ENCODE measurements at places on chromosomes 3 and 15. TPM values are rescaled to one million over a fixed set of nuclear protein-coding genes. Genes with fewer than 3 reads are reported as not detected.

ADAMTSL3 gene
- total RNA-seq, result 9.7 TPM

REC114 gene
- not detected for total RNA-seq

CD96 gene
- 45.9 TPM for total RNA-seq

- no peak for DNase-seq
These were observed 68.6 kb upstream of the ONECUT1 start for GRCh38 chr15:52858782-52859176.

- no peak for DNase-seq
These were observed 715.6 kb downstream of the ROBO1 start for GRCh38 chr3:79052054-79052681.

DNA sequence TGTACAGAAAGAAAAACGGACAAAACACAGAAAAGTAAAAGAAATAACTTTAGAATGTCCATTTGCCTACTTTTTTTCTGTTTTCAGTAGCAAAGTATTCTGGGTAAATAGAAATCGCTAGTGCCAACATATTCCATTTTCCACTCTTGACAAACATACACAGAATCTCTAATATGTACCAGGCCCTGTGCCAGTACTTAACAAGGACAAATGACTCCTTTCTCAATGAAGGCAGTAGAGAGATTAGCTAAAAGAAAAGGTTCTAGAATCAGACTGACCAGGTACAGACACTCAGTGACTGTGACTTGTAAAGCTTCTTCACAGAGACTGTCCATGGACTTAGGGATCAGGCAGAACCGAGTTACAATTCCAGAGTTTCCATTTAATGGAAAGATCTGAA, 165.8 kb upstream of the STAC start:
- DNase-seq, result no peak

DNA sequence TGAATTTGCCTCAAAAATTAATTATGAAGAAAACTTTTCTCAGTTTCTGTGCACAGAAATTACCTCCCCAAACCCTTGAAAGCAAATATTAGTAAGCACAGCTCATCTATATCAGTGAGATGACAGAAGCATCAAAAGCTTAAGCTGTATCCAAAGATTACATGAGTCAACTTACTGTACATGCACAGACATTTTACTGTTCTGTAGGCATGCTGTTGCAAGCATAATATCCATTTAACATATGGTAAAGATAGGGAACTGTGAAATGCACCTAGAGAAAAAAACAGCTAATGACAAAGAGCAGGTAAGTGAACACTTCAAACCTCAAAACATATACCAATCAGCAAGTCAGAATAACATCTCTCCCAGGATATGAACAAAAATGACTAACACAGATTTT, 20.9 kb downstream of the SHOX2 start:
- no peak for DNase-seq

DNA sequence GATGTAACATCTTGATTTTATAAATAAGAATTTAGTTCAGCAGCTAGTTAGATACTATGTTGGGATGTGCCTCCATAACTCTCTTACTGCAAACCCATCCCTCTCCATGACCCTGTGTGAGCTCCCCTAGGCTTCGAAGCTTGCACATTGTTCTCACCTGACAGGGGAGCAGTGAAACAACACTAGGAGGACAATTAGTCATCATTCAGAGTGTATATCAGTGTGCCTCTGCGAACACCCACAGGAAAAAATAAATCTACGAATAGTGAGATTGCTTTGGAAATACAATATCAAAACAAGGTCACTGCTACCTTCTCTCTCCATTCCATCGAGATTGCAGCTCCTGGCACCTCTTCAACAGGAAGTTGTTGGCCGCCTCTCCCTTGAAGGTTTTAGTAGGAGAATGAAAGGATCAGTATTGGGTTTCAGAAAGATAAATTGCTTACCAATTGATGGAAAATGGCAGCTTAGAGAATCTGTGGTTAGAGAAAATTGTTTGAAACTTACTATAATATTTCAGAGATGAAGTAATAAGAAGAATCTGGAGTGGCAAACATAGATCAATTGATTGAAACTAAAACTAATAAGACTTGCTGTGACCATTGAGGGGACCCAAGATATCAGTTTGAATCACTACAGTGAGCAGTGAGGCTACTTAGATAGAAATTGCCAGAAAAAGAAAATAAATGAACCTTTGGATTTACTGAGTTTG, 103.2 kb downstream of the CHL1 start:
- DNase-seq, result no peak

GRCh38 chr3:14523792-14524191, 16.4 kb downstream of the GRIP2 start:
- no peak for DNase-seq

GRCh38 chr3:124962403-124962940, 27.9 kb upstream of the MUC13 start:
- DNase-seq, result no peak

GRCh38 chr3:188343894-188344293, 189.9 kb downstream of the LPP start:
- DNase-seq, result no peak

GRCh38 chr15:55344206-55344605, 25.2 kb downstream of the PIGB start:
- DNase-seq, result peak; percentile 58

Measured in ureter (tissue), 1 donor.